ENCODE measurements at places on chromosomes 5 and 9.

- H3K27ac ChIP-seq = no peak within 1 kb of the TSS
- peaks cover 34% of the 10 kb centered on the region for H3K27me3 ChIP-seq
- no peak within 1 kb of the TSS for H3K4me3 ChIP-seq
- H3K4me1 ChIP-seq = no peaks in the 10 kb centered on the region
Observed at GRCh38 chr9:116153765-116154333, at the start of gene PAPPA. TSS of gene PAPPA (plus strand) at chr9:116153791. CDS start at chr9:116154173, 382 bp downstream.

DNA sequence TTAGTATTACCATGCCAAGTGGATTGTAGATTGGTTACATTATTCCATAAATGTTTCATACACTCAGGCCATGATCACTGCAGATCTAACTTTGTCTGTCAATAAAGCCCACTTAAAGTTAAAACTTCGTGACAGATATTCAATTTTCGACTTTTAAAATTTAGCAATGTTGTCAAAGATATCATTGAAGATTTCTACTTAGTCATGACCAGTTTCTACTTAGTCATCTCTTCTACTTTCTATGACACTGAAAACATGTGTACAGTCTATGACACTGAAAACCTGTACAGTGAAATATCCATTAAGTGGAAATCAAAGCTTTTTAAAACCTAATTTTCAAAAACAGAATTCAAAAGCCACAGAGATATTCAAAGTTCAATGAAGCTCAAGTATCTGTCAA is 258.2 kb downstream of the MCTP1 start:
- no peak overlapping the region for H3K4me3 ChIP-seq
- no peak overlapping the region for H3K27ac ChIP-seq
- H3K4me1 ChIP-seq = no peaks in the 10 kb centered on the region
- no peaks in the 10 kb centered on the region for H3K36me3 ChIP-seq

DNA sequence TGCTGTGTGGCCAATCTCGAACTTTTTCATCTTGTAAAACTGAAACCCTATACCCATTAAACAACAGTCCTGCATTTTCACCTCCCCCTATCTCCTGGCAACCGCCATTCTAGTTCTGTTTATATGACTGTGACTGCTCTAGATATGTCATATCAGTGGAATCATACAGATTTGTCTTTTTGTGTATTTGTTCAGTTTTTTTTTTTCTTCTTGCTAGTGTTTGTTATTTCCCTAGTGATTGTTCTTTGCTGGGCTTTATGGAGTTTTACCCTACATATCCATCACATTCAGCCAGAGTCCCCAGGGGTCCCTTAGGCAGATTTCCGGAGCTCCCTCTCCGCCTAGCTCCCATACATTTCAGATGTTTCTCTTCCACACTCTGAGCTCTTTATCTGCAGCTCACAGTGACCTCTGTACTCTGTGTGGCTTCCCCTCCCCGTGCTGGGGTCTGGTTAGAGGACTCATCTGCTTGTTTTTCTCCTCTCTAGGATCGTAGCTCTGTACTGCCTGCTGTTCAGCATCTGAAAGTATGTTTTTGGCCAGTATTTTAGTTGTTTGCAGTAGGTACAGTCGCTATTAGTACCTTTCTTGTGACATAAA is 25.1 kb upstream of the CARTPT start:
- H3K36me3 ChIP-seq = no peaks in the 10 kb centered on the region
- DNase-seq = no peak
- peaks cover 10% of the 10 kb centered on the region for H3K27me3 ChIP-seq
- peaks cover 6% of the 10 kb centered on the region for H3K4me1 ChIP-seq

- H3K27ac ChIP-seq = no peak overlapping the region
- H3K4me3 ChIP-seq = no peak overlapping the region
- H3K36me3 ChIP-seq = no peaks in the 10 kb centered on the region
Observed at GRCh38 chr9:121577572-121577971, 73.9 kb upstream of the DAB2IP start.

Data from CD4-positive, CD25-positive, alpha-beta regulatory T cell (primary cell).